ENCODE measurements at places on chromosomes 6 and 20.

- DNase-seq: no peak
Observed at GRCh38 chr20:47164140-47164539, 192.4 kb downstream of the ZMYND8 start.

DNA sequence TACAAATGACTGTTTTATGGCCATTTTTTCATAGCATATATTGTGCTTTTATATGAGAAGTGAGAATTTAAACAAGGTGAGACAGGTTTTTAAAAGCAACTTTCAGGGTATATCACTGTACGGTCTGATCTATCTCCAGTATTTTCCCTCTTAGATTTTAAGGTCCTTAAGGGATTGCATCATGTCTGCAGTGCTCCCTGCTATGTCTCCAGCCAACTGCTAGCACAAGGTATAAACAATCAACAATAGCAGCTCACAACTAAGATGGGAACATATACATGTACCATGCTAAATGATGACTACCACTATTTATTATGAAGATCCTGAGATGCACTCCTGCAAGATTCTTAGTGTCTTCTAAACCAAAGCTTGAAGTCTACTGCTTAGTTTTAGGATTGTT lies 7.2 kb downstream of the FUCA2 start:
- DNase-seq: no peak

- no peak for DNase-seq
Observed at GRCh38 chr6:70222439-70222749, 80.5 kb downstream of the COL9A1 start.

GRCh38 chr6:99014061-99014460 lies 66.3 kb upstream of the FBXL4 start:
- no peak for DNase-seq

DNA sequence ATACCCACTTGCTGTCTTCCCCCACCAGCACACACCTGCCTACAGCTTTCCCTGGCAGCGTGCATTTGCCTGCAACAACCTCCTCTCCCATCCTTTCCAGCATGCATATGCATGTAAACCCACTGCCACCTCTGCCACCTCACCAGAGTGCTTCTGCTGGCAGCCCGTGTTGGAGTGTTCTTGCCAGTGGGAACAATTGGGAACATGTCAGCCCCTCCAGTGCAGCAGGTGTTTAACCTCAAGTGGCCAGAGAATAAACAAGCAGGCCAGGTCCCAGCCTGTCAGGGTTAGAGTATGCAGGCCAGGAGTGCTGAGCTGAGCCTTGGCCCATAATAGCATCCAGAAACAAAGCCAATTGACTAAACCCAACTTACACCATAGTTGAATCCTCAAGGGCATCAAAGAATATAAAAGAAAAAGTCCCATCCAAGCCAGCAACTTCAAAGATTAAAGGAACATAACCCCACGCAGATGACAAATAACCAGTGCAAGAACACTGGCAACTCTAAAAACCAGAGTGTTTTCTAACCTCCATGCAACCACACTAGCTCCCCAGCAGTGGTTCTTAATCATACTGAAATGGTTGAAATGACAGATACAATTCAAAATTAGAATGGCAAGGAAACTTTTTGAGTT lies 1212.1 kb upstream of the CITED2 start:
- no peak for DNase-seq

GRCh38 chr6:127289934-127290333 lies 23.3 kb downstream of the RNF146 start:
- DNase-seq: no peak

GRCh38 chr20:6588296-6588695 lies 179.2 kb upstream of the BMP2 start:
- DNase-seq: no peak

DNA sequence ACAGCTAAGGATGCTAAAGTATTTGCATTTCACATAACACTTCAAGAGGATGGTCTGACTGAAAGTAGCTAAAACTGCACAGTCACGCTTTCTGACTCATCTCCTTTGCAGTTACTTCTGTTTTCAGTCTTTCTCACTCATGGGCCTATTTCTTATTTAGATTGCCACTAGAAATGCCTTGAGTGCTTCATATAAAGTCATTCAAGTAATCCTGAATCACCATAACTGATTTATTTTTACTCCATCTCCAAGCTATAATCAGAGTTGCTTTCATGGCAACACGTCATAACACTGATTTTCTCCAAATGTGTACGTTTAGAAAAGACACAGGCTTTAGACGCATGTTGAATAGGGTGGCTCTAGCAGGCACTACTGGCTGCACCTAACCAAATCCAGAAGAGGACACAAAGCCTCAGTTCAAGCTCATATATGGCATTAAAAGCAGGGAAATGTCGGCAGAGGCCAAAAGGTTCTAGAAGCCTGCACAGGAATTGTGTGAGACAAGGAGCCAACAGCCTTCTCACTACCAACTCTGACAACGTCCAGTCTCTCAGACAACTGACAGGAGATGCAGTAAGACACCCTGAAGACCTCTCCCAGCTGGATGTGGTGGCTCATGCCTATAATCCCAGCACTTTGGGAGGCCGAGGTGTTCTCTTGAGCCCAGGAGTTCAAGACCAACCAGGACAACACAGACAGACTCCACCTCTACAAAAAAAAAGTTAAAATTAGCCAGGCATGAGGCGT lies 64.1 kb upstream of the BEND6 start:
- DNase-seq: no peak

GRCh38 chr6:150711584-150712504 lies 112.2 kb downstream of the PLEKHG1 start:
- DNase-seq: peak; percentile 77

GRCh38 chr20:37389241-37389747 lies 43.4 kb downstream of the SRC start:
- DNase-seq: no peak

DNA sequence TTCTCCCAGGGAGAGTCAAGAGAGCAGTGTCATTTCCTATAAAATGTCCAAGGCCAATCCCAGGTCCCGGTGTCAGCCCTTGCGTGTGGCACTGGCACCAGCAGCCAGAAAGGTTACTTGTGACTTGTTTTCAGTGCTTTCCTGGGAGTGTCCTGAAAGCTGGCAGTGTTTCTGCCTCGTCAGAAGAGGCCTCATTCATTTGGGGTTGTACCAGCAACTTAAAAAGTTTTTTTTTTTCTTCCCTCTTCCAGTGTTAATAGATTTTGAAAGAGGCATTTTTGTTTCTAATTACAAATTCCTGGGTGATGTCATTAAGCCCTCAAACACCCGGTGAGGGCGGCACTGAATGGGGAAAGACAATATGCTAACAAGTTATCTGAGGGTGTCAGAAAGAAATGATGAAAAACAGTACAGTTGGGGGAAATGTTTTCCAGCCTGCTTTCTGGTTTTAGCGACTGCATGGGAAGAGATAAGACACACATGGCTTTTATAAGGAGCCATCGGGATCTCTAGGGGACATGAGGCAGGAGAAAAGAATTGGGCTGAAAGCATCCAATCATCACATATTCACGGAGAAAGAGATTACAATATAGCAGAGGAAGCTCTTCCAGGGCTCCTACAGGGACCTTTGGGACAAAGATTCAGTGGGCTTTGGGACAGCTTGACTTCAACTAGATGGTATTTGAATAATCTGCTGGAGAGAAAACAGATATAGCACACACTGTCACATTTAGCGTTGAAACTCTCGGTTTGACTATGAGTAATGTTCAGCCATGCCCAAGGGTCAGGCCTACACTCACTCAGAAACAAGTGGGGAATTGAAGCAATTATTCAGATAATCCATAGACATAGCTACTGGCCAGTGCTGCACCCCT lies 153.0 kb downstream of the BCAS1 start:
- peak; percentile 60 for DNase-seq

DNA sequence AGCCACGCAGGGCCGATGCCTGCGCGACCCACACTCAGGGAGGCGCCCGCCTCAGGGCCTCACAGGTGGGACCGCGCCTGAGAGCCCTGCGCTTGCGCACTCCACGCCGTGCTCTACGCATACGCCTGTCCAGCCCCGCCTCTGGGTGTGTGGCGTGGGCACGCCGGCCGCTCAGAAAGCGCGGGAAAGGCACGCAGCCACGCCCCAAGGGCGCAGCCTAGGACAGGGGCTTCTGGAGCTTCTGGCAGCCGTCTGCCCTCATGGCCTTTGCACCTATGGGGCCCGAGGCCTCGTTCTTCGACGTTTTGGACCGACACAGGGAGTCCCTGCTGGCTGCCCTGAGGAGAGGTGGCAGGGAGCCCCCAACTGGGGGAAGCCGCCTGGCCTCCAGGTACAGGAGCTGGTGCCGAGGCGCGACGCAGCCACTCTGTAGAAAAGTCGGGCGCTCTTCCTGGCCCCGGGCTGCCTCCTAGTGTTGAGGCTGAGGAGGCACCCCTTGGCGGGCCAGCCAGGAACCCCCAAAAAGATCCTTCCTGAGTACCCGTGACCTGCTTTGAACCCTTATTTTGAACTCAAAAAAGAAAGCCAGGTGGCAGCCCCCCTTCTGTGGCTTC lies at the start of gene SPO11:
Gene SPO11 (plus strand): TSS at position 196 of the 614 bp plus-strand sequence. CDS start 65 bp downstream, at position 261.
- DNase-seq: no peak

- DNase-seq: no peak
Observed at GRCh38 chr6:157382821-157383220, 1.8 kb downstream of the ZDHHC14 start.

GRCh38 chr6:41677124-41677921 lies 39.1 kb downstream of the MDFI start:
- no peak for DNase-seq

DNA sequence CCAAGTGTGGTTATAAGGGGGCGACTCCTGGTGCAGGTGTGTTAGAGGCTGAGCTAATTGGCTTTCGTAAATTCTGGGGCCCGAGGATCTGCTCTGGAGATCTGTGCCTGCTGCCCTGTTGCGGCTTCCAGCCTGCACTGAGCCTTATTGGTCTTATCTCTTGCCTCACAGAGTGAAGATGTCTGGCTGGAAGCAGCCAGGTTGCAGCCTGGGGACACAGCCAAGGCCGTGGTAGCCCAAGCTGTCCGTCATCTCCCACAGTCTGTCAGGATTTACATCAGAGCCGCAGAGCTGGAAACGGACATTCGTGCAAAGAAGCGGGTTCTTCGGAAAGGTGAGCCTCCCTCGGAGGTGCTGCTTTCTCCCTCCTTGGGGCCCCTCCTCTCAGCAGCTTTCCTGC lies 20.0 kb downstream of the PRPF6 start:
- DNase-seq: no peak

DNA sequence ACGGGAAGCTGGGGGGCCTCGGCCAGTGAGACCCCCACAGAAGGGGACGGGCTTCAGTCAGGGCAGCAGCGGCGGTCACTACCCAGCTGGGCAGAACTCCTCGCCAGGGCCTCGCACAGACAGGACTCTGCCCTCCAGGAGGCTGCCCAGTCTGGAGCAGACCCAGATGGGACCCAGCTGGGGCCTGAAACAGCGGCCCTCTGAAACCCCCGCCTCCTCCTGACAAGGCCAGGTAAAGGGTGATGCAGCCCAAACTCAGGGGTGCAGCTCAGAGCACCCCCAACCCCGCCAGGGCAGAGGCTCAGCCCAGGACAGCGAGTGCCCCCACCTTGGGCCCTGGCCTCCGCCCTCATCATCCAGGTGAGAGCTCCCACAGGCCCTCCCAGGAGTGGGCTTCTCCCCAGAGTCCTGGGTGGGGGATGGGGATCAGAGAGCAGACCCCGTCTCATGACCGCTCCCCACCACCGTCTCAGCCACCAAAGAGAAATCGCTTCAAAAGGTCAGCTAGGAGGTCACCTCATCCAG lies 2.2 kb downstream of the EEF1A2 start:
- DNase-seq: no peak

GRCh38 chr6:118892355-118892991 lies 1.5 kb upstream of the ASF1A start:
- DNase-seq: no peak

DNA sequence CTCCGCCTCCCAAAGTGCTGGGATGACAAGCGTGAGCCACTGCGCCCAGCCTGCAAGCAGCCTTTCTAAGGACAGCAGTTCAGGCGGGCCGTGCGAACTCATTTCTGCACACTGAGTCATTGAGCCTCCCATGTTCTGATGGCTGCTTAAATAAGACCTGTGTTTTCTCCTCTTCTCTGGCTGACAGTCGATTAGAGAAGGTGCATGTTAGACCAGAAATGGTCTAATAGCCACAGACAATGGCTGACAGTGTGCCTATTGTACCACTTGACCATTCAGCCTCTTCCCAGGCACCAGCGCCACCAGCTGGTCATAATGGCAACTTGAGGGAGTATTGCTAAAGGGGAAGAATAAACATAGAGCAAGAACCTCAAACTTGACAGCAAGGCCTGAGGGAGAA lies 6.2 kb downstream of the CST11 start:
- DNase-seq: no peak

Measured in left lobe of liver (tissue), 2 donors.